Pons (tissue), 1 donor: ENCODE measurements at places on chromosomes 5 and 9.

- DNase-seq: no peak
These were observed 6.3 kb upstream of the STOM start for GRCh38 chr9:121376214-121376830.

- DNase-seq: no peak
These were observed 23.6 kb downstream of the MARCHF6 start for GRCh38 chr5:10377081-10377480.

DNA sequence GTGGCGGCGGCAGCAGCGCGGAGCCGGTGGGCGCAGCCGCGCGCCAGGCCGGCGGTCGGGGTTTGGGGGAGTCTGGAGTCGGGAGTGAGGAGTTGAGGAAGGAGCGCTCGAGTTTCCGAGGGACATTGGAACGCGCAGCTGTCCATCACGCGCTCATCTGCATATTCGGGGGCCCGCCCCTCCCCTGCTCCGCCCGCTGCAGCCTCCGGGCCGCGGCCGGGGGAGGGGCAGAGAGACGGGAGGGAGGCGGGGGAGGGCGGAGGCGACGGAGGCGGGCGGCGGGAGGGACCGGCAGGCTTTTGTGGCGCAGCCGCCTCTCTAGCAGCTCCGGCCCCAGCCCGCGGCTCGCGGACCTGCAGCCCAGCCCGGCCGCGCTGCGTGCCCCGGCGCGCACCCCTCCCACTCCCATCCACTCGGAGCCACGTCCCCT is at the start of gene IRX2:
Gene IRX2 (minus strand): TSS at position 86 of the 430 bp plus-strand sequence. CDS start 264 bp downstream, outside the sequence.
- DNase-seq: peak; percentile 87

DNA sequence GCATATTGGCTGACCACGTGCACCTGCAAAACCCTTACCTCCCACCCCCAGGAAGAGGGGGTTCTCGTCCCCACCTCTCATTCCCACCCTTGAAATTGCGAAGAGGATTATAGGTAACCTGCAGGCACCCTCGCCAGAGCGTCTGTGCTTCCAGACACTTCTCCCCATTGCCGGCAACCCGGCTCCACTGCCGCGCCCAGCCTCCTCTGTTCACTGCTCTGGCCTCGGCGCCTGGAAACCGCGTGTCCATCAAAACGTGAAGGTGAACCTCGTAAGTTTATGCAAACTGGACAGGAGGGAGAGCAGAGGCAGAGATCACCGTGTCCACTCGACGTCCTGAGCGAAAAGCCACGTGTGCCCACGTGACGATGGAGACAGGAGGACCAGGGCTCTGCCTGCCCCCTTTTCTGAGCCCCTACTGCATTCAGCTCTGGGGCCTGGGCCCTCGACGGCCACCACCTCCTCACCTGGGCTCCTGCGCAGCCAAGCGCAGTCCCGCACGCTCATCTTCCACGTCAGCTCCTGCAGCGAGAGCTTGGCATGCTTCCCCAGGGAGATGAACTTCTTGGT is 1.9 kb downstream of the TERT start:
- no peak for DNase-seq

GRCh38 chr5:157312492-157312891 is 46.6 kb downstream of the CYFIP2 start:
- peak; percentile 56 for DNase-seq

GRCh38 chr5:172952034-172952511 is 7.2 kb upstream of the RPL26L1 start:
- no peak for DNase-seq

DNA sequence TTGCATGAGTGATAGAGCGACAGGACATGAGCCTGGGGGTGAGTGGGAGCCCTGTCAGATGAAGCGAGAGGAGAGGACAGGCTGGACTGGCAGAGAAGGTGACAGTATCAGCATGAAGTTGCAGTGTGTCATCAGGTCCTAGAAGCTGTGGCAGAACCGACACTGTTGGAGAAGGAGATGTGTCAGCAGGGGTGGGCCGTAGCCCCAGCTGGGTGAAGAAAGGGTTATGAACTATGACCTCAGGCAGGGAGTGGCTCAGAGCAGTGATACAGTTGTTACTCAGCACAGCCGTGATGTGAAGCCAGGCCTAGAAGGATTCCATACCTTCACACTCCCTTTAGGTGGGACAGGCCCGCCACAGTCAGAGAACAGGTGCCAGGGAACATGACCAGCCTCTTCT is 7.6 kb downstream of the PCYOX1L start:
- DNase-seq: no peak

DNA sequence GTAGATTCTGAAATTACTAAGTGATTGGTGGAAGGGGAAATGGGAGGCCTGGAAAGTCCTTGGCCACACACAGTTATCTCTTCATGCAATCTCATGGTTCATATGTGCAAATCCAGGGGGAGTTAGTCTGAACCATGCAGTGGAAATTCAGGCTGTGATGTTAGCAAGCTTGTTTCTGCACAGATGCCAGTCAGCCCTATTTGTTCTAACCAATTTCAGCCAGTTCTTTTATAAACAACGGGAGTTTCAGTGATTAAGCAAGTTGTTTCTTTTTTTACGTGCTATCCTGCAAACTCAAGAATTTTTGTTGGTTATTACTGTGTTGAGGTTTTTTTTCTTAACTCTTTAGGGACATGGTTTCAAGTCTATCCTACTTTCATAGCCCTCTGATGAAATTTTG is 298.0 kb downstream of the FER start:
- no peak for DNase-seq

- DNase-seq: no peak
These were observed 165.5 kb downstream of the C9orf50 start for GRCh38 chr9:129455151-129455995.

- peak; percentile 28 for DNase-seq
These were observed 157.1 kb upstream of the COL5A1 start for GRCh38 chr9:134484479-134484878.

GRCh38 chr9:86771941-86772634 is 175.2 kb downstream of the GAS1 start:
- DNase-seq: no peak
